DMS53 (cell line): ENCODE measurements at places on chromosomes 4 and X.

DNA sequence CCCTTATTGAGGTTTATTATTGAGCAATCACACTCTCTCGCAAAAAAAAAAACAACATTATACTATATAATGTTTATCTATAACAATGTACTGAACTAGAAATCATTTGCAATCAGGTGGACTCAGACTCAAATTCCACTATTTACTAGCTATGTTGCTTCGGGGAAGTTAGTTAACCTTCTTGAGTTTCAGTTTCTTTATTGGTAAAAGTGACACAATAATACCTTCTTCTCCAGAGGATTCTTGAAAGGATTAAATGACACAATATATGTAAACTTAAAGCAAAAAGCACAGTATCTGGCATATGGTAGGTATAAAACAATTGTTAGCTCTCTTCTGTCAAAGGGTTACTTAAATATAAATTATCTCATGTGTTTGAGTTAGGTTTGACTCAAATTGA is 31.5 kb upstream of the HDAC8 start:
- DNase-seq = no peak

GRCh38 chr4:26964994-26965393 is 104.4 kb downstream of the STIM2 start:
- DNase-seq = no peak

DNA sequence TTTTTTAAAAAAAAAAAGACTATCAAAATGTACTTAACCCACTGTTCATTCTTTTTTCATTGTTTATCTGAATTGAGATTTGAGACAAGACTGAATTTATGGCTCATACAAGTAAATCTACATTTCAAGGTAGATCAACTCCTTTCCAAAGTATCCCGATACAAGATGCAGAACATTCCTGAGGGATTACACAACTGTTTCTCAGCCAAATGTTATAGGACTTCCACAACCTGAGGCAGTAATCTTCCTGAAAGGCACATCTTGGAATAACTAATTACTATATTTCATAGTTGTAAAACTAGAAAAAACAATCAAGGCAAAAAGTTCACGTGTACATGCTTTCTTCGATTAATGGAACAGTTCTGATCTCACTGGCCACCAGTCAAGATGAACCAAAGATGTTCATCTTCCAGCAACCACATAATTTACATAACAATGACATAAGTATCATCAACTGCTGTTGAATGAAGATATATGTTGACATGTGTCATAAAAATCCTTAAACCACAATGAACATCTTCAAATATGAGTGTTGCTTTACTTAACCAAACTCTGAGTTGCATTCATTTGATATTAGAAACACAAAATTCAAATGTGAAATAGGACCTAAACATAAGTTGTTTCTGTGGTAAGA is 225.2 kb upstream of the DKK2 start:
- DNase-seq = peak; percentile 4

DNA sequence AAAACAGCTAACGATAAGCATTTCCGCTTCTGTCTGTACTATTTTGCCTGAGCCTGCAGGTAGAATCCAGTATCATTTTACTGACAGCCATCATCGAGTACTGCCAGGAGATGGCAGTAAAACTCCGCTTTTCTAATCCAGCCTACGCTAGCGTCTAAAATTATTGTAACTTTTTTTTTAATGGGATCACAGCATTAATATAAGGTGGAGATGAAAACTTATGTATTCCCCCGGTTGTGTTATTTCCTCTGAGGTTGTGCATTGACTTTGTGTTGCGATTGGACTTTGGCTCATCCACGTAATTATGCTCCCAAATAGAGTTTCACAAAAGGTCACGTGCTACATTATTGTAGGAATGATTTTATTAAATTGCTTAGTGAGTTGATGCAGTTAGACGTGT is 248.1 kb downstream of the C4orf33 start:
- DNase-seq = peak; percentile 64

GRCh38 chr4:86313656-86314055 is 46.2 kb downstream of the MAPK10 start:
- no peak for DNase-seq

DNA sequence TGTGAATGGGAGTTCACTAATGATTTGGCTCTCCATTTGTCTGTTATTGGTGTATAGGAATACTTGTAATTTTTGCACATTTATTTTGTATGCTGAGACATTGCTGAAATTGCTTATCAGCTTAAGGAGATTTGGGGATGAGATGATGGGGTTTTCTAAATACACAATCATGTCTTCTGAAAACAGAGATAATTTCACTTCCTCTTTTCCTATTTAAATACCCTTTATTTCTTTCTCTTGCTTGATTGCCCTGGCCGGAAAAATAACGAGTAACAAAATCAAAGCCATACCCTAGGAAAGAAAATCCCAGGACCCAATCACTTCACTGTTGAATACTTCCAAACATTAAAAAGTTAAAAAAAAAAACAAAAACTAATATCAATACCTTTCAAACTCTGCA is 67.7 kb upstream of the UGT2B4 start:
- DNase-seq = no peak

DNA sequence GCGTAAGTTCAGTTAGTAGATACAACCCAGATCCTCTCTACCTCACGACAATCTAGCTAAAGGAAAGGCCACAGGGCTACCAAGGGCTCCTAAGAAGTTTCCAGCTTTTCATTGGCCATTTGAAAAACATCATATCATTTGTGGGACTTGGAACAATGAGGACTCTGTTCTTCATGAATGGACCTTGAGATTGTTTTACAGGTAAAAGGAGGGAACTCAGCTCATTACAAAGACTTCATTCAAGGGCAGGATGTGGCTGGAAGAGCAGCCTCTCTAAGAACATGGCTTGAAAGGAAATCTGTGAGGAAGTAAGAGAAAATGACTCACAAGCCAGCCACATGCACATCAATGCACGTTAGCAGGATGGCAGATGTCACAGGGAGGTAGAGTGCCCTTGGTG is 105.9 kb upstream of the SLC7A11 start:
- DNase-seq = peak; percentile 47

GRCh38 chr4:165872461-165873297 is at the start of gene TLL1:
Gene TLL1 (plus strand): TSS chr4:165873237. CDS start chr4:165873905, 668 bp downstream.
- peak; percentile 65 for DNase-seq

DNA sequence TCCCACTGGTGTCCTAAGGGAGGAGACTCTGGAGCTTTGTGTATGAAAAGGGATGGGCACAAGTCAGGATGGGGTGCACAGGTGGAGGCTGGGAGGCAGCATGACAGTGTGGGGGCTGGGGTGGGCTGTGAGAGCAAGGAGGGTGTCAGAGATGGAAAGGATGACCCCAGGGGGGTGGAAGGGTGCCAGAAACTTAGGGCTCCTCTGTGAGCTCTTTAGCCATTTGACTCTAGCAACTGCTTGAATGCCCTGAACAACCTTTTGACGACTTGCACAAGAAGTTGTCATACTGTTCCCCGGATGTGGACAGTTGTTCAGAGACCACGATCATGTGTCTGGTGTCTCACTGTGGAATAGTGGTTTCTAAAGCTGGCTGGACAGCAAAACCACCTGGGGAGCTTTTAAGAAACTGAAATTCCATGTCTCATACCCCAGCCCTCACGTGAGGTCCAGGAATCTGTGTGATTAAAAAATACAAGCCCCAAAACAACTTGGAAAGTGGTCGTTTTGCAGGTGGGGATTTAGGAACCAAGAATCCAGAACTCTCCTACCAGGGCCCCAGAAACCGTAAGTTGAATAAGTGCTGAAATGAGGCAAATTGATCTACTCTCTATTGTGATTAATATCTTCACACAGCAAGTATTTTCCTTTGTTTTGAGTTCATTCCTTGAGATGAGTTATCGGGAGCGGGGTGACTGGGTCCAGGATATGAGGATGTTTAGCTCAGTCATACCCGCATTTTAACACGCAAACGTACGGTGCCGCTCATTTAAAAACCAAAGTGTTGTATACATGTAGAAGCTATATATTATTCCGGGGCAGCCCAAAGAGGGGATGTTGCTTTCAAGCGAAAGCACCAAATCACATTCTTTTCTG is 3.4 kb downstream of the RHOH start:
- DNase-seq = peak; percentile 39

- DNase-seq = no peak
Measured at GRCh38 chrX:120378570-120378969, 16.7 kb downstream of the ATP1B4 start.

DNA sequence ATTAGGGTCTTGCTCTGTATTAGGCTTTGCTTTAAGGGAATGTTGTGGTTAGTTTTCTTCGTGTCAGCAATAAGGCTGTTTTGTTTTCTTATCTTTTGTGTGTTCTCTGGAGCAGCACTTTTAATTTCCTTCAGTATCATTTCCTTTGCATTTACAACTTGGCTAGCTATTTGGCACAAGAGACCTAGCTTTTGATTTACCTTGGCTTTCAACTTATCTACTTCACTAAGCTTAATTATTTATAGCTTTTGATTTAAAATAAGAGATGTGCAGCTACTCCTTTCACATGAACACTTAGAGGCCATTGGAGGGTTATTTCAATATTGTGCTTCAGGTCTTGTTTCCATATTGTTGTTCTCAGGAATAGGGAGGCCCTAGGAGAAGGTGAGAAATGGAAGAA is 68.2 kb downstream of the FAT4 start:
- no peak for DNase-seq

GRCh38 chr4:78185117-78185516 is 128.0 kb downstream of the FRAS1 start:
- no peak for DNase-seq

- no peak for DNase-seq
Measured at GRCh38 chr4:113921089-113921794, 58.2 kb downstream of the ARSJ start.

- no peak for DNase-seq
Measured at GRCh38 chrX:150648296-150648940, 44.8 kb upstream of the MTMR1 start.

- DNase-seq = no peak
Measured at GRCh38 chrX:43998374-43998773, 25.2 kb upstream of the NDP start.

DNA sequence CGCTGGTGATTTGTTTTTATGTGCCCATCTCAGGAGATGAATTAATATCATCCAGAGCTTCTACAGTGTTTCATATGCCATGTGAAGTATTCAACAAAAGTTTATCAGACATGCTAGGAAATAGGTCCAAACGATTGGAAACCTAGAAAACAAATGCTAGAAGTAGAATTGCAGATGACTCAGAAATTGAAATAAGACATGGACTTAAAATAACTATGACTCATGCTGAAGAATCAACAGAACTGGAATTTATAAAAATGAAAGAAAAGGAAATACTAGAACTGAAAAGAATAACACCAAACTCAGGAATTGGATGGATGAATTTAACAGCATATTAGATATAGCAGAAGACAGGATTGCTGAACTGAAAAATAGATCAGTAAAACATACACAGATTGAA is 172.7 kb upstream of the GIMD1 start:
- peak; percentile 14 for DNase-seq

DNA sequence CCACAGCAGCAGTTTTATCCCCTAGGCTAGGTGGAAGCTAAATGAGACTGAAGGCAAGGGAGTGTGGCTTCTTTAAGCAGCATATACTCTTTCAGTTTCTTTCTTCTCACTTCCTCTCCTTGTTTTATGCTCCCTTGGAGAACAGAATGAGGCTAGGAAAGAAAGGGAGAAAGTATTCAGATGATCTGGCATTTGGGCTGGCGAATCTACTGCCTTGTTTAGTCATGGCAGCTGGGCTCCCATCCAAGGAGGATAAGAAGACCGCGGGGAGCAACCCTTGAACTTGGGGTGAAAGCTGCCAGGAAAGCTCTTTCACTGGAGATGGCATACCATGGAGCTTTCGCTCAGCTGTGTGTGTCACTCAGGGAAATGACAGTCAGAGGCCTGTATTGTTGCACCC is 72.1 kb downstream of the ARHGEF38 start:
- no peak for DNase-seq

DNA sequence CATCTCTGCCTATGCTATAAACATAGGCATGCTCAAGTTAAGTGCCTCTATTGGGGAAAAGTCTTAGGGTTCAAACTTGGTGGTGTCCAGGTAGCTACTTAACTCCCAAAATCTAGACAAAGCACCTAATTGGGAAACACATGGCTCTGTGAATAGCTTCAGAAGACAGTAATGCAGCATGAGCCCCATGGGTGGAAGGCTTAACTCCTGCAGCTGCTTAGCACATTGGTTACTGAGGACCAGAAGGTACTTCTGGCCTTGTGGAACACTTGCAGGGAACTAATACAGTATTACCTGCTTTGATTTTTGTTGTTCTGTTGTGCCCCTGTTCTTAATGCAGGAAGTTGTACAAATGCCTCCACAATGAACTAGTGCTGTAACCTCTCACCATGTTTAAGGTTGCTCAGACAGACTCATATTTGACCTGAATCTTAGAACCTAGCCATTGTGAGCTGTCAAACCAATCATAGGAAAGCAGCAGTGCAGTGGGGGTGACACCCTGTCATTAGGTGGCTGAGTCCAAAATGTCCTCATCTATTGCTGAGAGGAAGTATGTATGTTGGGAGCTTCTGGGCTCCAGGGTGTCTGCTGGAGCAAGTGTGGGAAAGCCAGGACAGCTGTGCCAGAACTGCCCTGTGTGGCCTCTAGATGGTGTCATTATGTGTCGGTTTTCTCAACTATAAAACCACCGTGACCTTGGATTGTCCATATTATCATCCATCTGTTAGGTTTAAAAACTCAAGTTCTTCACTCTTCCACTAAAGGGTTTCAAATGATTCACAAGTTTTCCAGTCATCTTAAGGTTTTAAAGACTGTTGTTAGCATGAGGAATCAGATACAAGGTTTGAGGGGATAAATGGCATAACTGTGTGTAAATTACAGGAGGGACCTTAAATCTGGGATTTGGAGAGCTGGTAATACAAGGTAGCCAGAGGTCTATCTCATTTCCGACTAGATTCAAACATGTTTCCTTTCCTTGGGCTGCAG is 69.9 kb upstream of the WDR1 start:
- peak; percentile 44 for DNase-seq

DNA sequence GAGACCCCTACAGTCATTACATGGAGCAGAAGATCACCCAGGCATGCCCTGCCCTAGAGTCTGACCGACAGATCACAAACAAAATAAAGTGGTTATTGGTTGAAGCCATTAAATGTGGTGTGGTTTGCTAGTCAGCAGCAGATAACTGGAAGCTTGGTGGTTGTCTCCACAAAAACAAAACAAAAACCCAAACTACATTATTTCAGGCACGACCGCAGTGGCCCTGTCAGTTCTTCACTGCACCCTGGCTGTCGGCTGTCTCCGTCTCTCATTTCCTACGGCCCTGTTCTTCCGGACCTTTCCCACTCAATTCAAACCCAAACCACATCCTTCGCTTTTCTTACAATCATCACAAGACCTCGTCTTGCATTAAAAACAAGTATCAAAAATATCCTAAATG is 521.3 kb upstream of the ZFP42 start:
- DNase-seq = no peak

- DNase-seq = no peak
Measured at GRCh38 chr4:22408474-22408873, 107.4 kb downstream of the ADGRA3 start.

- DNase-seq = peak; percentile 81
Measured at GRCh38 chr4:8303485-8304281, 34.1 kb downstream of the HTRA3 start.

- no peak for DNase-seq
Measured at GRCh38 chr4:95957759-95958158, 117.9 kb downstream of the PDHA2 start.
